ENCODE measurements at places on chromosomes 1 and 21.

GRCh38 chr1:203322500-203323179 lies 17.3 kb downstream of the BTG2 start:
- DNase-seq: no peak

- no peak for DNase-seq
Measured at GRCh38 chr21:29677326-29677725, 262.5 kb downstream of the GRIK1 start.

DNA sequence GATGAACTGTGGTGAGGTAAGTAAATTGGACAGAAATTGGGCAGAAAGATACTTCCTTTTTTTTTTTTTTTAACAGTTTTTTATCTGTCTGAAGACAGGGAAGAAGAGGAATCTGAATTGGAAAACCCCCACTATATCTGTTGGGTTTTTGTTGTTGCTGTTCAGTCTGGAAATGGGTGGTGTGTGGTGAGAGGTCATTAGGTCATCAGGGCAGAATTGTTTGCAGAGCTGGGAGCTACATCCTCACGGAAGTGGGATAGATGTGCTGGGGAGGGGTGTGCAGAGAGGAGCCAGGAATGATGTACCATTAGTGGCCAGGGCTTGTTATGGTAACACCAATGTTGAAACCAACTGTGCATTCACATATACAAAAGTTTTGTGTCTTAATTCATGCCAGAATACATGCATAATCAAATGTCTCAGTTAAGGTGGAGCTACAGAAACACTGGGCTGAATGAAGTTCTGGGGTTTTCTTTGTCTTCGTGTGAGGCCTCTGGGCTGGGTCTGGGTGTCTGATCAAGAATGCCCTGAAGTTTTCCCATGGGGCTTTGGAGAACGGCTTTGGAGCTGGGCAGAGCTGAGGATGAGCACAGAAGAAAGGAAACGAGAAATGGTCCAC lies 12.4 kb downstream of the USP25 start:
- DNase-seq: no peak

DNA sequence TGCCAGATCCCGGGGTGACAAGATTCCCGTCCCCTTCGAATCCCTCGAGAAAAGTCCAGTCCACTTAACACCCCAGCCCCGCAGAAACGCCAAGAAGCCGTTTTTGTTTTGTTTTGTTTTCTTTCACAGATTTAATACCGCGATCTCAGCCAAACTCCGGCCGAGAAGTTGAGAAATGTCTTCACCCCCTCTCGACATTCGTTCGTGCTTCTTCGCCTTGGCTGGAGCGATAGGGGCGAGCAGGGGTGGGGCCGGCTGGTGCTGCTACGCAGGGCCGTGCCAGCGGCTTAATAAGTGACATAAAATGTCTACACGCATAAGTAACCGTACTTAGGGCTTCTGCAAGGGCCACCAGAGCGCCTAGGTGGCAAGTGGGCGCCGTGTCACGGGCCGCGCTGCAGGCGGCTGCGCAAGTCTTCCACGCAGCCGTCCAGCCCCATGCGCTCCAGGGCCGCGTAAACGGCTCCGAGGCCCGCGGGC lies 4.9 kb downstream of the TNFRSF25 start:
- DNase-seq: no peak

- no peak for DNase-seq
Measured at GRCh38 chr1:245086389-245086969, 68.3 kb upstream of the KIF26B start.

DNA sequence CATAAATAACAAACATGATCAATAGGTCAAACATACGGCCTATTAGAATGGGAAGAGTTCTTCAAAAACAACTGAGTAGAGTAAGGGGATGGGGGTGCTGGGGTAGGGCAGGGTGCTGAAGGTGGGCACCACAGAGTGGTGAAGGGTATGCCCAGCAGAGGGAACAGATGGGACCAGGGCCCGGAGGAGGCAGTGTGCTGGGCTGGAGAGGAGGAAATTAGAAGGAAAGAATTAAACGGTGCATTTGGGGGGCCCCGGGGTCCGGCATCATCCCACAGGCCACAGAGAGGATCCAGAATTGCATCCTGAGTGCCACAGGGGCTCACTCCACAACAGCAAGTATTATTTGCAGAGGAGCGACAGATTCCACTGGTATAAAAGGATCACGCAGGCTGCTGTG lies 94.5 kb downstream of the GLIS1 start:
- no peak for DNase-seq

DNA sequence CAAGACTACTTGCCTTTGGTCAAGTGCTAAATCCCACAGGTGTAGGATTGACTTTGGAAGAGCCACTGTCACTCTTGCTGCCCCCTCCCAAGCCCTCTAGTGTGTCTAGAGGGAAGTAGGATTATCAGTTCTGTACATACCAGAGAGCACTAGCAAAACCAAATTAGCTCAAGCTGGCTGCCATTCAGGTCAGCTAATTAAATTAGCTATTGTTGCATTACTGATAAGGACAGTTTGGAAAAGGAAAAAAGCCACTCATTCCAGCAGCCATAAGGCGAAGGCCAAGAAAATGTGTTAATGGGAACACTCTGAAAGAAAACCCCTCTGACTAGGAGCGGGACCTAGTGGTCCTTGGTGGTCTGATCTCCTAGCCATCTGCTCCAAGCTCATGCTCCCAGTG lies 321.7 kb downstream of the PBX1 start:
- DNase-seq: no peak

DNA sequence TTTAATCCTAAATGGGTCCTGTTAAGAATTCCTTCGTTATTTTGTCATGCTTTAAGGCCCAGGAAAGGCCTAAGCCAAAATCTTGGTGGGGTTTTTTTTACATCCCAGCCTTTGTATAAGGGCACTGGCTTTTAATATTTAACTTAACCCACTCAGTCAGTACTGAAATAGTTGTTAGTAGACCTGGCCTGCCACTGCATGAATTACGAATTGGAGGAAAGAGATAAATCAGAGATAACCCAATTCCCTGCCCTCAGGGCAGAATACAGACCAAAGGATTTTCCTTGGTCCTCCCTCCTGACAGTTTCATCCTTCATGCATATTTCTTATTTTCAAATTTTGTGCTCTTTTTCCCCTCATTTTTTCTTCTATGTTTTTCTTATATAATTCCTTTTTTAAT lies 193.0 kb downstream of the FASLG start:
- DNase-seq: no peak

DNA sequence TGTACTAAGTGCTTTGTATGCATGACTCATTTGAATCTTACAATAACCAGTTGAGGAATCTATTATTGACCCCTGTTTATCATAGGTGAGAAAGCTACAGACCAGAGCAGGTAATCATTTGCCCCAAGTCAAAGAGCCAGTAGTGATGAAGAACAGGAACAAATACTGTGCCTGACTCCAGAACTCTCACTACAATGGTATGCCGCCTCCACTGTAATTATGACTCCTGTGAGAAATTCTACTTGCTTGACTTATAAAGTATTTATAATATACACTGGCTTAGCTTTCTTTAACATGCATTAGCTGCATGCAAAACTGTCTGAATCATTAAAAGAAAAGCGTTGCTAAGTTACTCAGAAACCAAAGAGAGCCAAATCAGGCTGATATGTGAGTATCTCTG lies 92.6 kb downstream of the ZNF281 start:
- DNase-seq: no peak

- no peak for DNase-seq
Measured at GRCh38 chr1:240341365-240342250, 249.9 kb downstream of the FMN2 start.

DNA sequence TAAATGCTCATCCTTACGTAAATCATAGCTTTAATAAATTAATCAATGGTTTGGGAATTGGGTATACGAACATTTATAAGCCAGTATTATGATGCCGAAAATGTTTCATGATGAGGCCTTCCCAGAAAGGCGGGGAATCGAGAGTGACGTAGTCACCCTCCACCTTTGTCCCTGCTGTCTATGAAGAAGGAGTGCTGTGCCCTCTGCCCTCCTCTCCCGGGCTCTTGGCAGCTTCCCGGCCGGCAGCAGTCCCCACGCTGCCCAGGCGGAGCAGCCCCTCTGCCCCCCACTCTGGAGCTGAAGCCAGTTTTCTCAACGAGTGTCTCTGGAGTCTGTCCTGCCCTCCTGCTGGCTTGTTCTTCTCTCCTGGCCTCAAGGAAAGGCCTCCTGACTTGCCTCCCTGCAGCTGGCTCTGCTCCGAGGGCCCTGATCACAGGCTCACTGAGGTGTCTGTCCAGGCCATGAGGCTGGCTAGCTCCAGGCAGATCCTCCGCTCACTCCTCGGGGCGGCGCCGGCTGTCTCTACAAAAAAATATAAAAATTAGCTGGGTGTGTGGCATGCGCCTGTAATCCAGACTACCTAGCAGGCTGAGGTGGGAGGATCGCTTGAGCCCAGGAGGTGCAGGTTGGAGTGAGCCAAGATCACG lies 150.7 kb upstream of the COL6A1 start:
- DNase-seq: no peak

GRCh38 chr1:172999349-172999748 lies 51.4 kb downstream of the TNFSF18 start:
- DNase-seq: no peak

DNA sequence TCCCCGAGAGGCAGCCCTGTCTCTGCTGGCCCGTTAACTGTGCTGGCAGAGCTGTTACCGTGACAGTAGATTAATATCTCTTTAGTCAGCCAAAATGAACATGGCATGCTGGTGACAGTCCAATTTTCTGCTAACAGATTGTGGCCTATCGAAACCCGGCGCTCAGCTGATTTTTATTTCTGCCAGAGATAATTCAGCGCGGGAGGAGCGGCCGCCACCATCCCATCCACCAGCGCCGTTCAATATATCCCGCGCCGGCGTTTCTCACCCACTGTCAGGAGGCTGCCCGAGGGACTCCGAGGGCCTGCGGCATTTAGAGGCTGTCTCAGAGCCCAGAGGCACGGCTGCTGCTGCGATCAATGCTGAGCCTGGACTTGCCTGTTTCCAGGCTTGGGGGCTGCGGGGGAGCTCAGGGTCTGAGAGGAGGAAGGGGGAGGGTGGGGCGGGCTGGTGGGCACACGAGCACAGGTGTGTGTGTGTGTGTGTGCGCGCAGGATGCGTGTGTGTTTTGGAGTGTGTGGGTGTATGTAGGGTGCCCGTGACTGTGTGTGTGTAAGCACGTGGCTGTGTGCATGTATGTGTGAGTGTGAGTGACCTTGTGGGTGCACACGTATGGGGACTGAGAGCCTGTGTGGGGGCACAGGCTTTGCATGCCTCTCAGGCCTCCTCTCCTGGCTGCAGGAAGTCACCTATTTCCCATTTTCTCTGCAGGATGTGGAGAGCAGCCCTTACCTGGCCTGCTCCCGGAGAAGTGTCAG lies 109.7 kb upstream of the ACTRT2 start:
- no peak for DNase-seq

GRCh38 chr21:43303275-43304178 lies 123.4 kb downstream of the SIK1 start:
- no peak for DNase-seq

DNA sequence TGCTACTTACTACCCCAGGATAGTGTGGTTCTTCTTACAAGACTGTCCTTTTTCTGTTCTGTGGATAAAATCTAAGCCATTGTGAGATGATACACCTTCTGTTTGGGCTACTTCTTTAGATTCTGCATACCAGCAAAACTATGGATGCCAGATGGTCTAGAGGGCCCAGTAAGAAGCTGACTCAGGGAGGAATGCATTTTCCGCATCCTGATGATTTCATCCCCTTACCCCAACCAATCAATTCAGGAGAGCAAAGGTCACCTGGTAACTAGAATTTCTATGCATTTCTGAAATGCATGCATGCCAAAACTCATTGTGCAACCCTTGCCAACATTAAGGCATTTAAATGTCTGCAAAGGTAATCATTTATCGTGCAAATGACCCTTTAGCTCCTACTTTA lies 285.7 kb upstream of the ZP4 start:
- DNase-seq: no peak

DNA sequence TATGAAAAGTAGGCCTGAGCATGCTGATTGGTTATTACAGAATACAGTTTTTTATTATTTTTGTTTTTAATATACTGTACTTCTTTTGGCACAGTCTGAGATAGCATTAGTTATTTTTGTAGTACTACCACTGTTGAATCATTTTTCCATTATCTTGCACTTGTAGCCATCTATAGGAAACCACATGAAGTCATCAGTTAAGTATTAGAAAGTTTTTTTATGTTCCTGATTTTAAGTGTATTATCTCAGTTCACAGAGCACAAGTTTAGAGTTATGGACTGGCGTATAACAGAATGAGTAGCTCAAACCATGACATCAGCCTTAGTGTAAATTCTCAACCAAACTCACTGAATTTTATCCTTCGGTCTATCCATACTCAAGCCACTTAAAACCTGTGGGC lies 22.8 kb downstream of the DHX9 start:
- DNase-seq: no peak

DNA sequence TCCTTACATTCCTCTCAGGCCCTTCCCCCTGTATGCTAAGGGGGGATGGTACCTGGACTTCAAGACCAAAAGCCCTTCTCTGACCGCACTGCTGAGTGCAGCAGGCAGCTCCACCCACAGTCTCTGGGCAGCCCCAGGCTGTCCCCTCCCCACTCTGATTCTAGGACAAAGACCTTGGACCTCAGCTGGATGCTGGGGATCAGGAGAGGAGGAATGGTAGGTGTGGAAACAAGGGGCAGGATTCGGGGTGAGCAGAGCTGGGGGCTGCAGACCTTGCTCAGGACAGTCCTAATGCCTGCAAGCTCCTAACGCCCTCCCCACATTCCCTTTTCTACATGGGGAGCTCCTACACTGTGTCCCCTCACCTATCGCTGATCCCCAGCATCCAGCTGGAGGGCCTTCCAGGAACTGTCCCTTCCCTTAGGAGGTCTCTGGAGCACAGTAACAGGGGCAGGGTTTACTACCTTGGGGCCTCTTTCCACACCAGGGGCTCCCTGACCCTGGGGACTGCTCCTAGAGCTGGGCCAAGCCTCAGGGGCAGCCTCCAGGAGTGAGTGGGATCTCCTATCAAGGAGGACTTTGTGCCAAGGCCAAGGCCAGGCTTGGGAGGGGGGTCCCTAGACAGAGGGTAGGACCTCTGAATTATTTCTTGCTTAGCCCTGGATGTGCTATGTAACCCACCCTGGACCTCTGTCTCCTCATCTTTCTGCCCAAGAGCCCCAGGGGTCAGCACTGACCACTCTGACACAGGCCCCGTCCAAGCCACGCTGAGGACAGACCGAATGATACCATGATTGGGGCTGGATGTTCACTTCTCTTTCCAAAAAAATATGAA lies 5.6 kb downstream of the CLDN19 start:
- no peak for DNase-seq

GRCh38 chr1:38055398-38055797 lies 8.8 kb upstream of the POU3F1 start:
- DNase-seq: no peak
